Activated CD4-positive, alpha-beta memory T cell treated with anti-CD3 and anti-CD28 coated beads for 36 hours (primary cell): ENCODE measurements at places on chromosomes 1 and 21.

DNA sequence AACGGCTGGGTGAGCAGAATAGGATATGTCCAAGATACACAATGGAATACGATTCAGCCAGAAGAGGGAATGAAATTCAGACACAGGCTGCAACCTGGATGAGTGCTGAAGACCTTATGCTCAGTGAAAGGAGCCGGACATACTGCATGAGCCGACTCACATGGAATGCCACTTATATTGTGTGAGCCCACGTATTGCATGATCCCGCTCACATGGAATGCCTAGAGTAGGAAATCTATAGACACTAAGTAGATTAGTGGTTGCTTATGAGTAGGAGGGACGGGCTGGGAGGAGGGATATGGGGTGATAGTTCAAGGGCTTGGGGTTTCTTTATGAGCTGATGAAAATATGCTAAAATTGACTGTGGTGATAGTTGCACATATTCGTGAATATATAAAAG lies 26.8 kb downstream of the TMPRSS2 start:
- no peak for DNase-seq

DNA sequence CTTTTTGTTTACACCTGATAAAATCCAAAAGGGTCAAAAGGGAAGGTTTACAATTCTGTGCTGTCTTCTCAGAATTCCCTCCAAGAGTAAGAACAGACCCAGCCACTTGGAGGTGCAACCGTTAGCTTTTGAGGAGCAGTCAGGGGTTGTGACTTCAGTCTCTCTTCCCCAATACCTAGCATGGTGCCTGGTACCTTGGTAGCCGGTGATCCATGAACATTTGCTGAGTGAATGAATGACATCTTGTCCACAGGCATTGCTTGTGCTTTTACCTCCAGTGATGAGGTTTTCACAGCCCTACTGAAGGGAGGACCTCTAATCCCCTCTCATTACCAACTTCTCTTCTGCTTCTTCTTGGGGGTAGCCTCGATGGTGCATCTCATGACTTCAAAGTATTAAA lies 11.7 kb downstream of the GFI1 start:
- DNase-seq: no peak

- DNase-seq: no peak
These were observed 112.3 kb downstream of the TM2D1 start for GRCh38 chr1:61612602-61613001.

DNA sequence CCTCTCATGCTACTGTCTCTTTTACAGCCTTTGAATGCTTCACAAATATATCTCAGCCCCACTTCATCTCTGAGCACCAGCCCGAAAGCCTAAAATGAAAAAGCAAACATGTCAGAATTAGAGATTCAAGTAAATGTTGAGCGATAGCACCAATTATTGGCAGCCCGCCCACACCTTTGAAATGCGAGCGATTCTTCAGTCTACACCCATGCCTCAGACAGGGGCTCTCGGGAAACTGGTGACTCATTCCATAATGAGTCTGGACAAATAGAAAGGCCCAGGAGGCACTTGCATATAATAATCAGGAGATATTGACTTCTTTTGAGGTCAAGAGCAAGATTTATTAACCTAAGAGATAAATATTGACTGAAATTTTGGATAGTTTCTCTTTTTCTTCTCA lies 487.3 kb upstream of the PTBP2 start:
- DNase-seq: no peak

DNA sequence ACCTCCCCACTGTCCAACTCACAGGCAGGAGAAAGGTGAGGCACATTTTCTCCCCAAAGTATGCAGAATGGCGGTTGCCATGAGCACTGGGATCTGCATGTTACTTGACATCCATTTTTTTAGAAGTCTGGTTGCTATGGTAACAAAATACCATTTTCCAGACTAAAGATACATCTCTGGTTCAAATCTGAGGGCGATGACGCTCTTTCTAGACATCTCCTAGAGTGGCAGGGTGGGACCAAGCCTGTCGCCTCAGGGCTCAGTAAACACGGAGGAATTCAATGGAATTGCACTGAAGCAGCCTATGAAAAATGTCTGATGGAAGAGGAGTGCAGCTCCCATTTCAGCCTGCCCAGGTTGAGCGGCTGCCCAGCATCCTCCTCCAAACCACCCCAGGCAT lies 21.5 kb upstream of the FAM43B start:
- no peak for DNase-seq

DNA sequence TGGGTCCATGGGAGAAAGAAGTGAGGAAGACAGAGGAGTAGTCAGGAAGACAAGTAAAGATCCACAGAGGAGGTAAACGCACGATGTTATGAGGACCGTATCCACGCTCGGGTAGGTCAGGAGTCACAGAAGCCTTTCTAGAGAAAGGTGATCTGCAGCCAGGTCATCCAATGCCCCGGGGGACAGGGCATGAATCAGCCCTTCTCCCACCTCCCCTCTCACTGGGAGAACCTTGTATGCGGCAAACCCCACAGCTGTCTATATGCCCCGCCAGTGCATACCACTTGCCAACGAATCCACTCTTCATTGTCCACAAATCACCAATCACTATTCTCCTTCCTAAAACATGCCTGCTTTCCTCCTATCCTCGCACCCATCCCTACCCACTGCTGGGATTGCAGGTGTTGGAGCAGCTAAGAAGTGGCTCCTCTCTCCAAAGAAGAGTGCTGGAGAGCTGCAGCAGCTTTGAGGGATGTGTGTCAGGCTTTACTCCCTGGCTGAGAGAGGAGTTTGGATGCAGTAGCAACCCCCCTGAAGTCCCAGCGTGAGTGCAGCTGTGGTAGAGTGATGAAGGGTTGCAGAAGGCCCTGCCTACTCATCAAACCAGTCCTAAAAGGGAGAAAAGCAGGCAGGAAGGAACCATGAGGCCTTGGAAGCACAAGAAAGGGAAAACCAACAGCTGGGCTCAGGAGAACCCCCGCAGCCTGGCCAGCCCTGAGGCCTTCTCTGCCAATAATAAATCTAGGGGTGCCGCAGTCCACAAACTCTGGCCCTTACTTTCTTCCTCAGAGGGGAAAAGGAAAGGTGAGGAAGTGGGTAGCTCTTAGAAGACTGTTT lies 102.2 kb upstream of the GADD45A start:
- DNase-seq: no peak

DNA sequence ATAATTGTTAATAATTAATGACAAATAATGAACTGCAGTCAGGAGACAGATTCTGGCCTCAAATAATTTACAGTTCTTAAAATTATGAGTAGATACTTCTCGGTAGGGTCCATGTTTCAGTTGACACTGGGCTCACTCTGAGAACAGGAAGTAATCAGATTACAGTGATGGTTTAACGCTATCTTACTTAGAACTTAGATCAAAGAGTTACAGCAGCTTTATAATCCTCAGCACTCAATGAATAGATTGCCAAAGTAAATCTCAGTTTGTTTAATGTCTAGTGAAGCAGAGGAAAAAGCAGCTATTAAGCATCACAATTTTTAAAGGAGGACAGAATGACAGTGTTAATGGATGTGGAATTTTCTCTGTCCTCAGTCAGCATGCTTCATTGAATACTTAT lies 79.6 kb downstream of the PDE4B start:
- no peak for DNase-seq

DNA sequence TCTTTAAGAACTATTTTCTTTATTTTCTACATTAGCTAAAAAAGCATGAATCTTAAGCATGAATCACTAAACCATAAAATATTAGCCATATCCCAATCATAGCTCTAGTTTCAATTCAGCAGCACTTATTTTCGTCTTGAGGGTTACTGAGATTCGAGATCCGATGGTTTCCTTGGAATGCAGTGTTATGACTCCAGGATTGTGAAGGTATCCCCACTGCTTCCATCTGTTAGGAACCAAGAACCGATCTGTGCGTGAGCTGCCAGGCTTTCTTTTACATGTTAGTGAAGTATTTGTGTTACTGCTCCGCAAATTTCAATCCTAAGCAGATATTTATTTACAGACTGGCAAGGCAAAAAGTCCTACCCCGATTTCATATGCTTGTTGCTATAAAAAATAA lies 18.8 kb downstream of the TNFRSF9 start:
- DNase-seq: no peak

DNA sequence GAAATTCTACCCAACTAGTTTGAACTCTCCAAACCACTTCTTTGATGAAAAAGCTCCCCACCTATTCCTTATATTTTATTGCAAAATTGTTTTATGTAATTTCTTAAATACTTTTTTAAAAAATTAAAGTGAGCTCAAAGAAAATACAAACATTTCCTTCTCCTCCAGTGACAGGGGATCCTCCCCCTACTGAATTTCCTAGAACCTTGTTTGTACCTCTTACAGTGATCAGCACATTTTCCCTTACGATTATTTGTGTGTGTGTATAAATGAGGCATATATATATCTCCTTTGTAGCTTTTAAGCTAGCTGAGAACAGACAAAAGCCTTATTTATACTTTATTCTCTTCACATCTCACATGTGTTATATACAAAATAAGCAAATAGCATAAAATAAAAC lies 44.4 kb downstream of the VAV3 start:
- DNase-seq: no peak

DNA sequence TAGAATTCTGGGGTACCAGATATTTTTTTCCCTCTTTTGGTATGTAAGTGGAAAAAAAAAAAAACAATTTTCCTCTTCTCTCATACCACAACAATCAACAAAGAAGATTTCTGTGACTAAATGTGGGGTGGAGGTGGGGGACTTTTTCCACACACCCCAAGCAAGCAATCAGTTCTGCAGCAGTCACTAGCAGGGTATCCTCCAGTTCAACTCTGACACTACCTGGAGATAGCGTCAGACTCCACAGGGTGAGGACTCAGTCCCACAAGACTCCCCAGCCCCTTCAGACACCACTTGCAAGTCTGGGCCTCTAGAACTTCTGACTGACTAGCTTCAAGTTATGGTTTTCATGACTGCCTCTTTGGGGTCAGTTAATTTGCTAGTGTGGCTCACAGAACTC lies 6.2 kb downstream of the DHX9 start:
- DNase-seq: peak; percentile 41

GRCh38 chr1:80633947-80634706 lies 1166.6 kb upstream of the ADGRL2 start:
- DNase-seq: no peak

DNA sequence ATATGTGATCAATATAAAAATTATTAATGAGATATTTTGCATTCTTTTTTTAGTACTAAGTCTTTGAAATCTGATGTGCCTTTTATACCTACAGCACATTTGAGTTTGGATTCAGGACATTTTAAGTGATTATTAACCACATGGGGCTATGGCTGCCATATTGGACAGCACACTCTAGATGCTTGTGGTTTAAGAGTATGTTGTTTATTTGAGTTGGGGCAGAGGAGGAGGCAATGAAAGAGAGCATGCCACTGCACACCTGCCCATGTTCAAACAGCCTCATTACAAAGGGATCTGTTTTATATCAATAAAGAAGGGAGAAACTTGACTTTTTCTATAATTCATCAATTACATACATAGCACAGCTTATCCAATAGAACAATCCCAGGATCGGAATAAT lies 99.4 kb upstream of the EDEM3 start:
- DNase-seq: no peak

GRCh38 chr1:4425892-4426291 lies 228.5 kb upstream of the AJAP1 start:
- DNase-seq: peak; percentile 17

DNA sequence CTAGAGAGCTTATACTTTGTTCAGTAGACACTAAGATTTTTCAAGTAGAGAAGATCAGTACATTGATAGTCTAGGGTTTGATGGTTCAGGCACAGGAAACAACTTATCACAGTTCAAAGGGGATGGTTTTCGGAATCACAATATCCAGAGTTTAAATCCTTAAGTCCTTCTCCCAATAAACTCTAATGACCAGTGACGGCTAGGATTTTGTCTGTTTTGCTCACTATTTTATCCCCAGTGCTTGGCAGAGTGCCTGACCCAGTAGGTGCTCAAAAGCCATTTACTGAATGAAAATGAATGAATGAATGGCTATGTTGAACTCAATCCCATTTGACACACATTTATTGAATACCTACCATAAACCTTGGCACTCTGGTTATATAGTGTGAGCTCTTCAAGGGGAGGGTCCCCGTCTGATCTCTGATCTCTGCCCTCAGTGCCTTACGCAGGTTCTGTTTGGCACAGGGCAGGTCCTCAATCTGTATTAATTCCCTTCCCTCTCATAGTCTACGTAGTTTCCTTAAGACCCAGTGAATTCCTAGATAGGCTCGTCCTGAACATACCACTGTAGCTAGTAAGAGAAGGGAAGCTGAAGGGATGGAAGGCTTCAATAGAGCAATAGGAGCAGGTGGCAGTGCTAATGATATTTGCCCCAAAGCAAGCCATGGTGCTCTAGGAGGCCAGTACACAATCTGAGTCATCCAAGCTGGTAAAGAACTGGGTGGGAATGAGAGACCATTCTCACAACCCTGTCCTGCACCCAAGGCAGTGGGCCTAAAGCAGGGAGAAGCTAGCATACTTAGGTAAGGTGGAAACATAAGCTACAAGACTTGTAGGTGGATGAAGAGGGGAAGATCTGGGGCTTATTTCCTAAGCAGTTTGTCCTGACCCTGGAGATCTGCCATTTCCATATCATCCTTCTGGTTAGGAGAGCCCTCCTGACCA lies 53.4 kb downstream of the DMAP1 start:
- DNase-seq: no peak

DNA sequence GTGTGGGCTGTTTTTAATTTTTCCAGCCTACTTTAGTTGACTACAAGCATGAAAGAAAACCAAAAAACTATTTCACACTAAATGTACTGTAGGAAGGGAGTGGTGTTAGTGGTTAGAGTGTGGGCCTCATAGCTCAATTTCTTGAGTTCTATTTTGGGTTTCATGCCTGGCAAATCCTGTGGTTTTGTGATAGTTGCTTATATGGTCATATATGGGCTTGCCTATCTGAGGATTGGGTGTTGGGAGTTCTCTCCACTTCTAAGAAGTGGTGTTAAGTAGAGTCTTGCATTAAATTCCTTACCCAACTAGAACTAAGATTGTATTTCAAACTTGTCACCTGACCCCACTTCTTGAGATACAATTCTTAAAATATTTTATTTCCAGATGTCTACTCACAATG lies 37.8 kb upstream of the COL11A1 start:
- DNase-seq: no peak

DNA sequence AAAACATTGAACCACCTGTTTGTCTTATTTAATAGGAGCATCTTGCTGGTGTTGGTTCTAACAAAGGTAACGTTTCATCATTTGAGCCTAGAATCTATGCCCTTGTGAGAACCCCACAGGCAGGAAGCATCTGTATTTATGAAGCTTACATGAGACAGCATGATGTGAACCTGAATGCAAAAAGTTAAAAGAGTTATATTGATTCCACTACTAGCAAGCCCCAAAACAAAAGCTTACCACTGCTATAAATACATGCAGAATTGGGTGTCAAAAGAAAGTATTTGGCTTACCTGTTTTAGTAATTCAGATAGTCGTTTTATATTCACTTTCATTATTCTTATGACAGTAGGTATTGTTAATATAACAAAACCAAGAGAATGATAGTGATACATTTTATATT lies 301.2 kb upstream of the ADGRL2 start:
- DNase-seq: no peak
